ENCODE measurements at places on chromosomes 1 and 21. TPM values are rescaled to one million over a fixed set of nuclear protein-coding genes. Genes with fewer than 3 reads are reported as not detected.

- no peak for DNase-seq
These were observed 4.1 kb downstream of the PPT1 start for GRCh38 chr1:40092706-40093639.

DNA sequence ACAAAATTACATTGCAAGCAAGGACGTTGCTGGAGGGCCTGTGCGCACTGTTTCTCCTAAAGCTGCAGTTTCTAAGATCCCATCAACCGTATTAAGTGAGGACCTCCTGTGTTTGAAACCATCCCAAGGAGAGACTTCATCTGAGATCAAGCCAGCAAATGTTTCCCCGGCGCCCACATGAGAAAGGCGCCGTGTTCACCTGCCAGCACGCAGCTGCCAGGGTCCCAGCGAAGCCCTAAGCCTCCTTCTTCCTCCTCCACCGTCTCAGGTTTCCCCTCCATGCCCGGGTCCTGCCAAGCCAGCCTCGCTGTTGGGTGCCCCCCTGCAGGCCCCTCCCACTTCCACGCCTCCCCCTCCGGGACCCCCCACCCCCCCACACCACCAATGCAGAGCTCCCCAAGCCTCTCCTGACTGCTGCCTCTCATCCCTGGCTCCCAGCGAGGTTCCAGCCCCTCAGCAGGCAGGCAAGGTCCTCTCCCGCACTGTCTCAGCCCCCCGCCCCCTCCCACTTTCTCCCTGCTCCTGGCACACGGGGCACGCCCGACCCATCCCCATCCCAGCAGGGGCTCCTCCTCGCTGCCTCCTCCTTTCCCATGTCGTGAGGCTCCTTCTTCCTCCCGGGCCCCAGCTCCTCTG, 8.6 kb upstream of the TFF1 start:
- no peak for DNase-seq

GRCh38 chr1:33821291-33821690, 42.6 kb upstream of the HMGB4 start:
- no peak for DNase-seq

PRRX1 gene
- total RNA-seq = 8.0 TPM

LMO4 gene
- 14.9 TPM for total RNA-seq

GRCh38 chr1:34970829-34971228, 14.3 kb downstream of the TMEM35B start:
- DNase-seq = no peak

DNA sequence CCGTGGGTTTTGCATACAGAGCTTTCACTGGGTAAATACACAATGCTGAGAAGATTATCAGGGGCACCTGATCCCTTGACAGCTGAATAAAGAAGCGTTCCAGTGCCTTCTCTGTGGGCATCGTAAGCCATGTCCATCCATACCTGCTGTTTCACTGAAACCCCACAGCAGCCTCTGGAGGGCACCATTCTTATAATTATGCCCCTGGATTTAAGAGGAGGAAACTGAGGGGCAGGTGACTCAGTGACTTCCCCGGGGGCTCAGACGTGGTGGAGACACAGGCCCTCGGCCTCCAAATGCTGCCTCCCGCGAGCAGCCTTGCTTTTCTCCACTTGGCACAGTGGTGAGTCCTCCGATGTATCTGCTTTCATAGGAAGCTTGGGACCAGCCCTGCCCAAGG, 56.7 kb downstream of the B3GALT5 start:
- DNase-seq = no peak

DNA sequence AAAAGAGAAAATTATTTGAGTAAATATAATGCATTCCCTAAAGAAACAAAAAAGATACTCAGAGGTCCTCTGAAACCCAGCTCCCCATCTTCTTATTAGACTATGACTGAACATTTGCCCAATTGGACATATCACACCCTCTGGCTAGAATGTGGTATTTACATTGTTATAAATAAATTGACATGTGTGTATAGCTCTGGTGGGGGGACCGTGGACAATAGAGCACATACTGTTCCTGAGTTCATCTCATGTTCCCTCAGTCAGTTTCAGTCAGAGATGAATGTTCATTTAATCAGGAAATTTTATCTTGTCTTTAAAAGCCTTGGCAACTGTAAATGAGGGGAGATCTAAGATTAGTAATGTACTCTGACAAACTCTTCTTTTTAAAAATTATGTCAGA, 459.3 kb upstream of the ADAMTS5 start:
- DNase-seq = no peak

DNA sequence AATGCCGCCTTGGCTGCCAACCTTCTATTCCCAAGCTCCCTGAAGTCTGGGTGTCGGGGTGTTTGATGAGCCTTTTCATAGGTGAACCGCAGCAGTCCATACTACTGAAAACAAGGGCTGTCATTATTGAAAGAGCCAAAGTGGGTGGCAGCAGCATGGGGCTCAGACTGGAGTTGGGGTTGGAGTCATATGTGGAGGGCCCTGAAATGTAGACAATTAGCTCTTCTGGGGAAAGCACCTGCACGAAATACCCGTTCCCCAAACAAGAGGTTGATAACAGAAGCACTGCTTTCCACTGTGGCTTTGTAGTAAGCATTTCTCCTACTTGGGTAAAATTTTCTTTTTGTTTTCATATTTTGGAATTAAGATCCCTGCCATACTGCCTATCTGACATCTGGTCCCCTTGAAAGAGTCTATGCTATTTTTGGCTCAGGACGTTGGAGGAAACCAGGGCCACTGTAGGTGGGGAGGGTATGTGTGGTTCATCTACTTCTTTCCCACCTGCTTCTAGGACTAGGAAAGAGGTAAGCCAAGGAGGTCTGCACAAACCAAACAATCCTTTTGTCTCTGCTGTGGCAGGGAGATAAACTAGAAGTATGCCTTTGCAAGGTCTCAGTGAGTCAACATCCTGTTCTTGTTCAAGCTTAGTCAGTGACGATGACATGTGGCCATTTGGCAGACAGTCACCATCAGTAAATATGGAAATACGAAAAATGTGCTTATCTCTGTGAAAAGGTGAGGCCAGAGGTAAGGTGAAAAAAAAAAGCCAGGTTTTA, 197.0 kb upstream of the UBE2U start:
- DNase-seq = peak; percentile 48

DNA sequence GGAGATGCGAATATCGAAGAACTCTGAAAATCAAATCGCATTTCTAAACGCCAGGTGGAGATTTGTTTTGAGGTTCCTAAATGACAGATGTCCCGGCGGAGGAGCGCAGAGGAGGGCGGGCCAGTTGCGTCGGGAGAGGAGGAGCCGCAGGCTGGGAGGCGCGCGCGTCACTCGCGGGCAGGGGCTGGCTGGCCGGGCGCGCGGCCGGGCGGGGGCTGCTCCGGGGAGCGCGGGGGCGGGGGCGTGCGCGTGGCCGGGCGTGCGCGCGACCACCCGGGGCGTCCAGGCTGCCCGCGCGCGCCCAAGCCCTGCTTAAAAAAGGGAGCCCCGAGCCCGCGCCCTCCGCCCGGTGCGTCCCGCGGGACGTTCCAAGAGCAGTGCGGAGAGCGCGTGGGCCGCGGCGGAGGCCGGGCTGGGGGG, 47.3 kb downstream of the H3-3A start:
- peak; percentile 89 for DNase-seq

DNA sequence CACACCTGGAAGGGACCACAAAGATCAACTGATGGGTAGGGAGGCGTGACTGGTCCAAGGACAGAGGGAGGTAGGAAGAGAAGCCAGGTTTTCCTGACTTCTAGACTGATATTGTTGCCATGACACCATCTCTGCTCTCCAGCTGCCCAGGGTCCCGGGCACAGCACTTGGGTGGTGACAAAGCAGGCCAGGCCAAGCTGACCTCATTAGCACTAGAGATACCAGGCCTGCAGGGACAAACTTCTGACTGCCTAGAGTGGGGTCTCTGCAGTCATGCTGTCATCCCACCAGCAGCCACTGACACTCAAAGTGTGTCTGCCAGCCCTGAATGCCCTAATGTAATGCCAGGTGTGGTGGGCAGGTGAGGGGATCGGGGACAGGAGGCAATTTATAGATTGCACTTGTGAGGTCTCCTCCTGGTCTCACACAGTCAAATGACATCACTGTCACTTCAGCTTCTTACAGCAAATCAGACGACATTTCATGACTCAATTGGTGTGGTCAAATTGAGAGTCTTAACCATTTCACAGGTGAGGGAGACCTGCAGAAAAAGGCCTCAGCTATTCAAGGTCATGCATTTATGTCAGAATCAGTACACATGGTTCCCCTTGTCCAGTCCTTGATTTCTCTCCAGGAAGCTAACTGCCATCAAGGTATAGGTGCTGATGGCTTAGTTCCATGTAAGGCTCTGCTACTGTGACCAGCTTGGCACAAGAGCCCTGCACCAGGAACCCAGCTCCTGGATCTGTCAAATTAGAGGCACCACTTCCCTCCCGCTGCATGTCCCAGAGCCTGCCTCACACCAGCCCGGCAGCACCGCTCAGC, 2.7 kb downstream of the SLC9A1 start:
- DNase-seq = peak; percentile 49

- DNase-seq = no peak
These were observed 2.9 kb upstream of the ETNK2 start for GRCh38 chr1:204154568-204155255.

DNA sequence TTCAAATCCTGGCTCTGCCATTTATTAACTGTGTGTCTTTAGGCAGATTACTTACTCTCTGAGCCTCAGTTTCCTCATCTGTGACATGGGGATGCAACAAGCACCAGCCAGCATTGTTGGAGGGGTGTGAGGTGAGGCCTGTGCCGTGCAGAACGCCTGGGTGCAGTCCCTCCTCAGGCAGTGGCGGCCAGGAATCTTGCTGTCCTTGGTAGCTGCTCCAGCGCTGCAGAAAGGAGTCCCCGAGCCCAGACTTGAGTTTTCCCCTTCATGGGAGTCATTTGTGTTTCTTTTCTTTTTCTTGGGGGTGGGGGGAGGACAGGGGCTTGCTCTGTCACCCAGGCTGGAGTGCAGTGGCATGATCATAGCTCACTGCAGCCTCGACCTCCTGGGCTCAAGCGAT, 46.6 kb downstream of the DISP3 start:
- DNase-seq = no peak

DNA sequence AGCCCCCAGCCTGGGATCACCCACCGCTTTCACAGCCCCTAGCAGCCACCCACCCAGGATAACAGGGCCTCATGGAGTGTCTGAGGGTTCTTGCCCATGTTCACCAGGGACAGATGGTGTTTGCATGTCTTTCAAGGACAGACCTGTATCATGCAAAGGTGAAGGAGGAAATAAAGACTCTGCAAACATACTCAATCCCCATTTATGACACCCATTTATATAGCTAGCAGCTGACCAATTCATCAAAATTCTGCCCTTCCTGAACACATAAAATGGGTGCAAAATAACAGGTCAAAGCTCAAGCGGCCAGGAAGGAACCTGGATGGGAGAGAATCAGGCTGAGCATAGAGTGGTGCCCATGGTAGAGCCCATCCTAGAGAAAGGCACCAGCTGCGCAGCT, 32.8 kb upstream of the LYPD8 start:
- no peak for DNase-seq

TSACC gene
- total RNA-seq = 0.70 TPM

CD84 gene
- total RNA-seq = 12.3 TPM

- peak; percentile 53 for DNase-seq
These were observed 22.9 kb upstream of the NDC1 start for GRCh38 chr1:53860967-53861411.

DNA sequence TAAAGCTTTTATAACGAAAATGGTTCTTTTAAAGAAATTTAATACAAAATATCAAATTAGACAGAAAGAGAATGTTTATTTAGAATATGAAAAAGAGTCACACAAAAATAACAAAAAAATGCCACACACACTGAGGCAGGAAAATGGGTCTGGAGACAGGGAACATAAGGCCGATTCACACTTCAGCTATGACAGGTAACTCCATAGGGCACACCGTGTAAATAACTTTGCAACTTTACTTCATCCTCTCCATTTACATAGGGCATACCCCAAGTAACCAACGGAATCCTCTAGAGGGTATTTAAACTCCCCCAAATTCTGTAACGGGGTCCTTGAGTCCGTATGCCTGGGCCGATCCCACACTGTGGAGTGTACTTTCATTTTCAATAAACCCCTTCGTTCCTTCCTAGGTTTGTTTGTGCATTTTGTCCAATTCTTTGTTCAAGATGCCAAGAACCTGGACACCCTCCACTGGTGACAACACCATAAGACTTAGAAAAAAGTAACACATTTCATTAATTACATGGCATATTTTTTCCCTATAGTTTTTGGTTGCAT, 23.1 kb upstream of the PTGS2 start:
- no peak for DNase-seq

GRCh38 chr21:26958788-26959187, 8.1 kb downstream of the ADAMTS5 start:
- DNase-seq = no peak

- no peak for DNase-seq
These were observed 188.9 kb downstream of the NRIP1 start for GRCh38 chr21:14875704-14876523.

GRCh38 chr1:197798492-197798891, 23.2 kb upstream of the DENND1B start:
- DNase-seq = no peak

- no peak for DNase-seq
These were observed 1.6 kb downstream of the HPCAL4 start for GRCh38 chr1:39689635-39690034.

DNA sequence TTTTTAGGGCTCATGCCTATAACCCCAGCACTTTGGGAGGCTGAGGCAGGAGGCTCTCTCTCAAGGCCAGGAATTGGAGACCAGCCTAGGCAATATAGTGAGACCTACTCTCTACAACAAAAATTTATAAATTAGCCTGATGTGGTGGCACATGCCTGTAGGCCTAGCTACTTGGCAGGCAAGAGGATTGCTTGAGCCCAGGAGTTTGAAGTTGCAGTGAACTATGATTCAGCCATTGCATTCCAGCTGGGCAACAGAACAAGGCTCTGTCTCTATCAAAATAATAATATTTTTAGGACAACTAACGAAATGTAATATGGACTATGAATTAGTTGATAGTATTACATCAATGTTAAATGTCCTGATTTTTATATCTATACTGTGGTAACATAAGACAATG, 68.8 kb upstream of the ARID1A start:
- peak; percentile 42 for DNase-seq

DNA sequence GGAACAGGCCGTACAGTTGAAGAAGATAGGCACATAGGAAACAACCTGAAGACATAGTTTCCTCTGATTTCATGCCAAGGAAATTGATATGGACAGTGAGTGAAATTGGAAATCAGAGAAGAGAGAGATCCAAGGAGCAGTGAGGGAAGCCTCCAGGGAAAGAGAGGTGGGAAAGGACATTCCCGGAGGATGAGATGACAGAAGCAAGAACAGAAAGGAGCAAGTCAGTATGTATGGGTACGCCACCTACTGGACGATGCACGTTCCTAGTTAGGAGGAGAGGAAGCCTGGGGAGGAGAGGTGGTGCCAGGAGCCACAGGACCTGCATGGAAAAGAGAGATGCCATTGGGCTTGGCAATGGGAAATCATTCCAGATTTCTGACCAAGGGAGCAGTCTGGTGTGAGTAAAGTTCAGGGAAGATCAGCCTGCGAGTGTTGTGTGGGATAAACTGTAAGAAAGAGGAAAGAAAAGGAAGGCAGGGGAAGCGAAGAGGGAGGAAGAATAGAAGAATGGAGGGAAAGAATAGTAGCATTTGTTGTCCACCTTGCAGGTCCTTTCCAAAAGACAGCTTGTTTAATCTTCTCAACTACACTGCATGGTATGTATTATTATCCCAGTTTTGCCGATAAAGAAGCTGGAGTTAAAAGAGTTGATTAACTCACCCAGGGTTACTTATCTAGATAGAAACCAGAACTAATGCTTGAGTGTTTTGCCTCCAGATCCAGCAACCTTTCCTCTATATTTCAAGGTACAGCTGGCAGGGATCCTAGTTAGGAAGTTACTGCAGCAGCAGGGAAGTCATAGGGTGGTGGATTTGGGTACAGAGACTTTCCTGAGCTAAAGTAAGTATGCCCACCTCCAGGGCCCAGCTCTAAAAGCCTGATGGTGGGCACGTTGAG, 27.4 kb downstream of the C1orf116 start:
- peak; percentile 78 for DNase-seq

GRCh38 chr1:165616054-165616612, 14.9 kb upstream of the MGST3 start:
- DNase-seq = no peak

All from adrenal gland (tissue), 19 donors.